Adipocyte (in vitro differentiated cells): ENCODE measurements at places on chromosomes 4 and X.

DNA sequence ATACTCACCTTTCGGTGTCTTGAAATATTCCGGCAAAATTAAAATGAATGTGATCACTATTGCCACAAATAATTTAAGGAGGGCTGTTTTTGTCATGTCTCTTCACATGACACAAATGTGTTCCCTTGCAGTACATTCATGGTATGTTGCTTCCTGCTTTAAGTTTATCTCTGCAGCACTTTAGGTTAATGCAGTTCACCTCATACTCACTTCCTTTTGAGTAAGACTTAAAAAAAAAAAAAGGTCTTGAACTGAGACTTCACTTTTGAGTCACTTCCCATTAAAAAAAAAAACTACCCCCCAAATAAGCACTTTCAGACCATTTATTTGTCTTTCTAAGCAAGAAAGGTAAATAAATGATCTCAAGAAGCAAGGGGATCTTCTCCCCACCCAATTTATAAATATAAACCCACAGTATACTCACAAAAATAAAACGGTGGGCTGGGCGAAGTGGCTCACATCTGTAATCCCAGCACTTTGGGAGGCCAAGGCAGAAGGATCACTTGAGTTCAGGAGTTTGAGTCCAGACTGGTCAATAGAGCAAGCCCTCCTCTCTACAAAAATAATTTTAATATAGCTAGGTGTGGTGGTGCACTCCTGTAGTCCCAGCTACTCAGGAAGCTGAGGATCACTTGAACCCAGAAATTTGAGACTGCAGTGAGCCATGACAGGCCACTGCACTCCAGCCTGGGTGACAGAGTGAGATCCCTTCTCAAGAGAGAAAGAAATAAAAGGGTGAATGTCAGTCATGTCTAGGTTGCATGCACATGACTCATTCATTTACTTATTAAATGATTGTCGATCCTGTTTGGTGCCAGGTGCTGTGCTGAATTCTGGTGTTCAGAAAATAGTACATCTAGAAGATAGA is at the start of gene TMEM156:
TMEM156 (minus strand) TSS at position 192 of the 868 bp plus-strand sequence; CDS start at position 96, 96 bp downstream.
- DNase-seq: no peak

DNA sequence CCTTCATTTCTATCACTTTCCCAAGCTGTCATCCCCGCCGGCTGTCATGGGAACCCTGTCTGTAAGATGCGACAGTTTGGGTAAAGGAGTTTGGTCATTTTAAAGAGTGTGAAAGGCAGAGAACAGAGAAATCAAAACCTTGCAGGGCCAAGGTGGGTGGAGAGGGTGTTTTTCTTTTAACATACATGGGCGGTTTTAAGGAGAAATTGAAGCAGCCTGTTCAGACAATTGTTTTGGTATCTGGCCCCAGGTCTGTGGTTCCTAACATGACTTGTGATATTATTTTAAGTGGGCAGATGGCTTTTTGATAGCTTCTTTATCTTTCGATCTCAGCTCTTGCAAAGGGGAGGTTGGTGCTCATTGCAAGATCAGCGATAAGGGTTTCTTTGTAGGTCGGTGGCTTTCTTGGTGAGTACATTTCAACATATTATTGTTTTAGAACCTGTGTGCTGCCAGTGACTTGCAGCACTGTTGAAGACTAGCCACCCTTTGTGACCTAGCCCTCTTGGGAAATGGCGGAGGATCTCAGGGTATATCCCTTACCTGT is 3.7 kb downstream of the PPP1R3F start:
- DNase-seq: no peak

GRCh38 chr4:80213117-80213815 is 16.0 kb downstream of the PRDM8 start:
- peak; percentile 55 for DNase-seq

DNA sequence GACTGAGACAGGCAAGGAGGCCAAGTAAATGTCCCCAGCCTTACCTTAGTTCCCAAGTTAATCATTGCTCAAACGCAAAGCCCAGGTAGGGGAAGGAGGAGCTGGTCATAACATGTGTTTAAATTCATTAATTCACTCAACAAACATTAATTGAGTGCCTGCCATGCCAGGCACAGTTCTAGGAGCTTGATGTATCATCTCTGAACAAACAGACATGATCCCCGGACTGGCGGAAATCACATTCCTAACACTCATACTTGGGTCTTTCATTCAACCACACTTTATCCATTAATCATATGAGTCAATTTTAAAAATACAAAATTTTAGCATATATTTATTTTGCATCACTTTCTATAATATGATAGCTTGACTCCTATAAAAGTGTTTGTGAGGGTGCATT is 335.3 kb upstream of the NOCT start:
- no peak for DNase-seq

GRCh38 chrX:27598312-27598711 is 8.2 kb downstream of the DCAF8L2 start:
- no peak for DNase-seq
